ENCODE measurements at places on chromosomes 11 and 22.

GRCh38 chr11:86064220-86064803 lies 4.6 kb downstream of the PICALM start:
- DNase-seq, result no peak

DNA sequence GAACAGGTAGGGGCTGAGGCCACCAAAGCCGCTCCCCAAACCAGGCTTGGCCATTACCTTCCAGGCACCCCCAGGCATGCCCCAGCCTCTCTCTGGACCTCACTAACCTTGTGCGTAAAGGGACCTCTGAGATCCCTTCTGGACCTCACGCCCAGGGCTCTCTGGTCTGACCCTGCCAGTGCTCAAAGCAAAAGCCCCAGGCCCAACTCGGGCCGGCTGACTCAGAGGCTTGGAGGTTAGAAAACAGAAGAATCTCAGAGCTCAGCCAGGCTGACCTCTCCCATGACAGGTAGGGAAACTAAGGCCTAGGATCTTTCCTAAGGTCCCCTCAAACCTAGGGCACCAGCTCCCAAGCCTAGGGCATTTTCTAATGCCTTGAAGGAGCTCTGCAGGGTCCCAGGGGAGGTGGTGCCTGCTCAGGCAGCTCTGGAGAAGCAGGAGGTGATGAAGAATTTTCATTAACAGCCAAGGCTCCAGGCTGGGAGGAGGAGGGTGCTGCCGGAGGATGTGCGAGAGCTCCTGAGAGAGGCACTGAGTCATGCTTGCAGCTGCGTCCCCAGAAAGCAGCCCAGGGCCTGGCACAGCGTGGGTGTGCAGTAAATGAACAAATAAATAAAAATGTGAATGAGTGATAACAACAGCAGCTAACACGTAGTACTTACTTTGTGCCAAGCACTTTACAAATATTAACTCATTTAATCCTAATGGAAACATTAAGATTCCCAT lies 25.6 kb downstream of the ARRB1 start:
- DNase-seq, result peak; percentile 69

GRCh38 chr11:116052603-116053547 lies 548.7 kb upstream of the CADM1 start:
- DNase-seq, result no peak

DNA sequence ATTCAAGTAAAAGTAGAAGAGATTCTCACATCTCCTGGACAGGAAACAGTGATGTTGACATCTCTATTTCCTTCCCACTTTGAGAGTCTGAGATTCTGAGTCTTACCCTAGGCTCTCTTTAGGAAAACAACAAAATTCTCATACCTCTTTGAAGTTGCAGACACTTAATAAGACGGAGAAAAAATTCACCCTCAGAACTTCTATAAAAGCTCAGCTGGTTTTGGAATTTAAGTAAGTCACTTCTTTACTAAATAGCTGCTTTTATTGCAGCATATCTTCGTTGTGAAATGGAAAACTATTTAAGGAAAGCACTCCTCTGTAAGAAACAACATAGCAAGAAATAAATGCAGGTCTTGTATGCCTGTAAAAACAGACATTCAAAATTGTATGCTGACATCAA lies 79.1 kb downstream of the MSANTD4 start:
- no peak for DNase-seq

DNA sequence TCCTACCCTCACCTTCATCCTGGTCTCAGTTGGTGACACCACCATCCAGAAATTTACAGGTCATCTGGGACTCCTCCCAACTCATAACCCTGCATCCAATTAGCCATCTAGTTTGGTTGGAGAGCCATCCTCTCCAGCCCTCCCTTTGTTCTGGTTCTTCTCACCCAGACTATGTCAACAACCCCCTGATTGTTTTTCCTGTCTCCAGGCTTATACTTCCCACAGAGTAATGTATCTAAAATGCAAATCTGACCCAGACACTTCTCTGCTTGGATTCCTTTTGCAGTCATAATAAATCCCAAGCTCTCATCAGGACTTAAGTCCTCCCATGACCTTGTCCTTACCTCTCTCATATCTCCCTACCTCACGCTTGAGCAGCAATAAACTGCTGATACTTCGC lies 3.0 kb downstream of the TTC12 start:
- DNase-seq, result no peak

- DNase-seq, result no peak
Measured at GRCh38 chr11:93145390-93145915, 52.3 kb downstream of the SLC36A4 start.

GRCh38 chr11:17268902-17269301 lies 7.6 kb upstream of the NUCB2 start:
- no peak for DNase-seq

GRCh38 chr11:114683007-114683406 lies 4.7 kb downstream of the NXPE2 start:
- DNase-seq, result no peak

GRCh38 chr11:1830322-1831223 lies 4.2 kb upstream of the SYT8 start:
- DNase-seq, result no peak

- DNase-seq, result no peak
Measured at GRCh38 chr11:128207861-128208321, 379.5 kb downstream of the ETS1 start.

DNA sequence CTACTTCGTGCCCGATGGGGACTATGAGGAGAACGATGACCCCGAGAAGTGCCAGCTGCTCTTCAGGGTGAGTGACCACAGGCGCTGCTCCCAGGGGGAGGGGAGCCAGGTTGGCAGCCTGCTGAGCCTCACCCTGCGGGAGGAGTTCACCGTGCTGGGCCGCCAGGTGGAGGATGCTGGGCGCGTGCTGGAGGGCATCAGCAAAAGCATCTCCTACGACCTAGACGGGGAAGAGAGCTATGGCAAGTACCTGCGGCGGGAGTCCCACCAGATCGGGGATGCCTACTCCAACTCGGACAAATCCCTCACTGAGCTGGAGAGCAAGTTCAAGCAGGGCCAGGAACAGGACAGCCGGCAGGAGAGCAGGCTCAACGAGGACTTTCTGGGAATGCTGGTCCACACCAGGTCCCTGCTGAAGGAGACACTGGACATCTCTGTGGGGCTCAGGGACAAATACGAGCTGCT lies 751 bp downstream of the FIBIN start:
- DNase-seq, result no peak

DNA sequence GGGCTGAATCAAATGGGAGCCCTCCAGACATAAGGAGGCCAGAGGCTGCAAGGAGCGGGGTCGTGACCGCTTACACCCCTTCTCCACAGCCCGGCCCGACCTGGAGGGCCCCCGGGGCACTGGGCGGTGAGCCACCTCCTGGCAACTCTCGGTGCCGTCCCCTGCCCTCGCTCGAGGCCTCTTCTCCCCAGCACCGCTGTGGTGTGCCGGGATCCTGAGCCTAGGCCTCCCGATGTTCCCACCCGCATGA lies 432 bp upstream of the GP1BB start:
- no peak for DNase-seq

GRCh38 chr11:76639621-76640020 lies 30.9 kb downstream of the LRRC32 start:
- DNase-seq, result no peak

- no peak for DNase-seq
Measured at GRCh38 chr22:43905681-43906080, 13.9 kb upstream of the PNPLA5 start.

- no peak for DNase-seq
Measured at GRCh38 chr11:107501713-107502112, 44.1 kb upstream of the CWF19L2 start.

GRCh38 chr11:21658654-21659193 lies 534.2 kb upstream of the ANO5 start:
- DNase-seq, result no peak

GRCh38 chr11:9446230-9446629 lies 14.6 kb upstream of the ZNF143 start:
- DNase-seq, result no peak

GRCh38 chr11:363948-364761 lies 5.1 kb upstream of the B4GALNT4 start:
- peak; percentile 61 for DNase-seq

GRCh38 chr11:116400081-116400480 lies 372.7 kb downstream of the BUD13 start:
- no peak for DNase-seq

DNA sequence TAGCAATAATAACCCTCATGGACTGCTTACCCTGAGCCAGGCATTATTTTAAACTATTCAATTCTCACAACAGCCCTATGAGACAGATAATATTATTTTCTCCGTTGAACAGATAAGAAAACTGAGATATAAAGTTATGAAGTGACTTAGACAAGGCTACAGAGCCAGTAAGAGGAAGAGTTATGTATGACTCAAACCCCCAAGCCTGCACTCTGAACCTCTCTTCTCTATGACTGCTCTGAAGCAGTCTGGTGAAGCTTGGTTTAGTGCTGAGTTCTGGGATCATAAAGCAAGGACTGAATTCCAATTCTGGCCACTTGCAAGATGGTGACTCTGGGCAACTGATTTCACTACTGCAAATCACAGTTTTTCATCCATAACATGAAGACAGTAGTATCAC lies 34.5 kb downstream of the TNKS1BP1 start:
- no peak for DNase-seq

DNA sequence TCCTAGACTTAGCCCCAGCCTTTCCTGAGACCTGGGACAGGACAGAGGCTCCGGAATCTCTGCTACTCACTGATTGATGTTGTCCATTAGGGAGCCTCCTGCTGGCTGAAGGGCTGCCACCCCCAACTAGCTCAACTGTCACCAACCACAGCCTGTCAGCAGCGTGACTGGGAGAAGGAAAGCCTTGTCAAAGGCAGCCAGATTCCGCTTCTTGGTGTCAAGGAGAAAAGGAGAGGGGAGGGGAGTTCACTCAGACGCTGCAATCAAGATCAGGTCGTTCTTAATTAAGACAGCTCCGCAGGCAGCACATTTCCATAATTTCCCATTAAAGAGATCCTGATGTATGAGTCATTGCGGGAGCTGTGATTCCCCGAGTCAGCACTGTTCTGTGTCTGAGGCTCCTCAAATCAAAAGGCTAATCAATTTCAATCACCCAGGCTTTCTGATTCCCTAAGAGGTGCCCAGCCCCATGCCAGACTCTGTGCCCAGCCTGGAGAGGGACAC lies 152.8 kb upstream of the ZBED5 start:
- DNase-seq, result no peak

DNA sequence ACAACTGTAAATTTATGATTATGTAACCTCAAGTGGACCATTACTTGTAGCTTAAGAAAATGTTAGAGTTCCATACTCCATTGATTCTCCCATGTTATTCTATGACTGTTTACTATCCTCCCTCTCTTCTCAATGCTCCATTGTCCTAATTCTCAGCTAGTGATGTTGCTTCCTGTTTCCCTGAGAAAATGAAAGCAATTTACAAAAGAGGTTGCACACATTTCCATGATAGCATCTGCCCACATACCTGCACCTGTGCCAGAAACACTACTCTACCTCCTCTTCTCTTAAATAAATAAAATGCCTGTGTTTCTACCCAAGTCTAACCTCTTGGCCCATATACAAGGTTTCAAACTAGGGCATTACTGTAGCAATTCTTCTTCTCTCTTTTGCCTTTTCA lies 1620.9 kb downstream of the FAM181B start:
- no peak for DNase-seq

- peak; percentile 36 for DNase-seq
Measured at GRCh38 chr11:111540114-111540936, at the start of gene LAYN. Gene LAYN (plus strand): TSS chr11:111540720. CDS start chr11:111540844, 124 bp downstream.

DNA sequence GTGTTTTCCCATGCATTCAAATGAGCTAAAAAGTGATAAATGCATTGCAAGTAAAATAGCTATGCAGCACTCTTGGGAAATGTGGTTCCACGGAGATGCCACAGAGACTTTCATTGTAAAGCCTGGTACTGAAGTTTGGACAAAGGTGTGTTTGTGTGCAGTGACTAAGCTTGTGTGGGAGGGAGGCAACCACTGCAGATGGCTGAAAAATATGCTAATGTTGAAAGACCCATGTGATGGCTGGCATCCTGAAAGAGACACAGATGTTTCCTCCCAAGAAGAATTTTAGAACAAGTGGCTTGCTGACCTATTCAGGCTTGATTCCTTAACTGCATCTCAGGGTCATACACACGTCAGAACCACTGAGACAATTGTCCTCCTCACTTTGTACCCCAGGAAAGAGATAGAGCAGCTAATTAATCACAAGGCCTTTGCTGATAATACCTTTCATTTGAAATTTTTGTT lies 73.8 kb downstream of the FAM76B start:
- peak; percentile 25 for DNase-seq

DNA sequence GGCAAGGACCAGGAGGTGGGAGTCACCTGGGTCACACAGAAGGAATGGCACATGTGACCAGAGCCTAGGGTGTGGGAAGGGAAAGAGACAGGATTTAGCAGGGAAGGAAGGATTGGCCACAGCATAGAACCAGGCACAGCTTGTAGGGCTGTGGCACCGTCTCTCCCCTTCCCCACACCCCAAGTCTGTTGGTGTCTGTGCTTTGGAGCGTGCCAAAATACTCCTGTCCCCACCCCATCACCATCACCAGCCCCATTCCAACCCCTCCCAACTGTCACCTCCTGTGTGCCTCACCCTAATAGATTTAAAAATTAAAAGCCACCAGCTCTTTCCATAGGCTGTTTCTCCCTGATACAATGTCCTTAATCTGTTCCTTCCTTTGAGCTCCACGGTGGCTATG lies 18.2 kb downstream of the SGSM1 start:
- DNase-seq, result no peak

- no peak for DNase-seq
Measured at GRCh38 chr11:43959321-43959995, 17.0 kb downstream of the C11orf96 start.

DNA sequence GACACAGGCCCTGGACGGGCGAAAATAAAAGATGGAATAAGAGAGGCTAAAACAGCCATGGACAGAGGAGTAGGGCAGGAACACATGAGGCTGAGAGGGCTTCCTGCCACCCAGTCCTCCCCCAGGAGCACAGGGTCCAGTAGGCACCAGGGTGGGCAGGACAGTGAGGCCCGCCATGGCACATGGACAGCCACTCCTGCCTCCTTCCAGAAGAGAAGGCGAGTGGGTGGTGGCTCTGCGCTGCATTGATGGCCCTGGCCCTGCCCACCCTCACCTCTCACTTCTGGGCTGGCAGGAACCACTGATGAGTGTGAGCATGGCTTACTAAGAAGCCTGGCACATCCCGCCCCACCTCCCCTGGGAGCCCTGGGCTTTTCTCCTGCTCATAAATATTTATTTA lies 51.2 kb downstream of the TPBGL start:
- no peak for DNase-seq

DNA sequence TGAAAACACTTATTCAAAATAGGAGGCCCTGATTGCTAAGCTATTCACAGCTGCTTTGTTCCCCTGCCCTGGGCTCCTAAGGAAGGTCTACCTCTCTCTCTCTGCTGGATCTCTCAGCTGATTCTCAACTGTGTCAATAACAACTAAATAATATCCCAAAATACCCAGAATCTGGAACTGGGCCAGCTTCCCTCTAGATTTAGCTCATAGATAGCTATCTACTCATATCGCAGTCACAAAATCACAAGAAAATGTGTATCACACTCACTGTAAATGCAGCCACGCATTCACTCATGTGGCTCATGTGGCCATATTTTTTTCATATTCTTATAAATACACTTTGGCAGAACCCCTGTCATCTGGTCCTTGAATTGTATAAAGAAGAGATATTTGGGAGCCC lies 555.1 kb downstream of the OPCML start:
- DNase-seq, result no peak

Measured in stimulated activated CD4-positive, alpha-beta T cell treated with anti-CD3 and anti-CD28 coated beads, Interleukin-4, amount 100 ng/mL, for 1 hour (primary cell).